ENCODE measurements at places on chromosomes 6 and 20. TPM values are rescaled to one million over a fixed set of nuclear protein-coding genes. Genes with fewer than 3 reads are reported as not detected.

GNMT gene
- 0.34 TPM for total RNA-seq

BRPF3 gene
- 17.4 TPM for total RNA-seq

EFHC1 gene
- 4.1 TPM for total RNA-seq

FAM210B gene
- total RNA-seq = 45.0 TPM

KCNK16 gene
- total RNA-seq = not detected

FRK gene
- 1.0 TPM for total RNA-seq

PPP1R16B gene
- 0.21 TPM for total RNA-seq

BTNL2 gene
- not detected for total RNA-seq

MAS1 gene
- total RNA-seq = not detected

MDFI gene
- 67.1 TPM for total RNA-seq

TREM1 gene
- 0.34 TPM for total RNA-seq

HMGCLL1 gene
- total RNA-seq = not detected

ENTPD6 gene
- total RNA-seq = 73.5 TPM

SIM1 gene
- total RNA-seq = not detected

PGC gene
- not detected for total RNA-seq

HDGFL1 gene
- total RNA-seq = not detected

GPX5 gene
- not detected for total RNA-seq

UBE2J1 gene
- total RNA-seq = 39.6 TPM

ABHD16A gene
- total RNA-seq = 30.8 TPM

SIRPB2 gene
- total RNA-seq = 0.21 TPM

HLA-DRA gene
- 1.1 TPM for total RNA-seq

LY6G6C gene
- total RNA-seq = under 0.01 TPM

RBPJL gene
- not detected for total RNA-seq

ADGRF4 gene
- total RNA-seq = 21.5 TPM

EYA2 gene
- 12.3 TPM for total RNA-seq

Data from nasal cavity respiratory epithelium epithelial cell of viscerocranial mucosa (primary cell).